ENCODE measurements at places on chromosomes 2 and 18.

- no peak for DNase-seq
These were observed 12.5 kb downstream of the METTL21A start for GRCh38 chr2:207612714-207613113.

- no peak for DNase-seq
These were observed 295.0 kb upstream of the ZNF521 start for GRCh38 chr18:25646971-25647370.

DNA sequence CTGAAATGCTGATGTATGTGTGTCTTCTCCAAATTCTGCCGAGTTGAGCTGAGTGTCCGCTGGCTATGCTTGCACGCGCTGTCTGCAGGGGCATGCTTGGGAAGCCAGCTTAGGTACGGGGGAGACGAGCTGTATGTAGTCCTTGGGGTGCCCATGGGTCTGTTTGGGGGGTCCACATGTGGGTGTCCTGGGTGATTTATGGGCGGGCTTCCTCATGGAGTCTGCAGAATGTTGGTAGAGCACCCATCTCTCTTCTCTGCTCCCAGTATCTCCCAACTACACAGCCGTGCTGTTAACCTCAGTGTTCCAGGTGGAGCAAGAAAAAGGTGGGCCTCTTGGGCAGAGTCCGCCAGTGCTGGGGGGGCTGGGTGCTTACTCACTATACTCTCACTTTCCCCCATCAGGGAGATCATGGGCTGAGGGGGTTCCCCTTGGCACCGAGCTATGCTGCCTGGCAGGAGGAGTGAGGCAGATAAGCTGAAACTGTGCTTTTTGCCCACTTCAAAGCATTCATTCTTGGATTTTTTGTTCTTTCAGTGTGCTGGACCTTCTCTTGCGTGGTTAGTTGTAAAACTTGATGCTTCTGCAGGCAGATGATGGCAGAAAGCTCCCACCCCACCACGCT is 128.2 kb upstream of the ALKAL2 start:
- DNase-seq, result no peak

GRCh38 chr18:52936931-52937330 is 596.9 kb downstream of the DCC start:
- DNase-seq, result no peak

GRCh38 chr2:96927405-96928171 is 57.7 kb upstream of the SEMA4C start:
- DNase-seq, result no peak

DNA sequence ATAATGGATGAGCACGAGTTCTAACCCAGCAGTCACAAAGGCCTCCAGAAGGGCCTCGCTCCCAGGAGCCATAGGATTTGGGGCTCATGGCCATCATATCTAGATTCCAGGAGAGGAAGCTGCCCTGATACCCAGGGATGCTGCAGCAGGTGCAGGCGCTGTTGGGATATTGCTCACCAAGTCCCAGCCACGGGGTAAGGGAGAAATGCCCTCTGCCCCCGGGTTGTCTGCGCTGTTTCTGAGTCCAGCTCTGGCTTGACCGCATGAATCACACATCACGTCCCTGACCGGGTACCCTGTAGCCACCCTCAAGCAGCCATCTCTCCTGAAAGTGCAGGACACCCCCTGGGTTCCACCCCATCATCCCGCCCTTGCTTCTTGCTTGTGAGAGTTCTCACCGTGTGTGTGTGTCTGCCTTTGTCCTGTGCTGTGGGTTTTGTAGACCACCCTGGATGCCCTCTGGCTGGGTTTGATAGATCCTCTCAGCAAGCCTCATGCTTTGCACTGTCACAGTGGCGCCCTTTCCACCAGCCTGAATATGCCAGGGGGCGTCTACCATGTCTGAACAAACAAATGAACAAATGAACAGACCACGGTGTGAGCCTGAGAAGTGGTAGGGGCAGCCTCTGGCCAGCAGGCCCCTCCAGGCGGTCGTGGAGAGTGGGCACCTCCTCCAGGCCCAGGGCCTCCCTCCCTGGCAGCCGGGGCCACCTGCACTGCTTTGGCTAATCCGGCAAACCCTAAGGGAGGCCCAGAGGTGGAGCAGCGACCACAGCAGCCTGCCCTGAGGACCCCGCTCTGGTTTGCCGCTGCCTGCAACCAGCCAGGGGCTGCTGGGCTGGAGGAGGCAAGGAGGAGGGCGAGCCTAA is 32.1 kb downstream of the ADRA2B start:
- DNase-seq, result no peak

- no peak for DNase-seq
These were observed 84.6 kb upstream of the SPTBN1 start for GRCh38 chr2:54371460-54372065.

Data from T-helper 1 cell (primary cell).